Activated gamma-delta T cell treated with Interleukin-2 at 50 U/mL for 16 hours (primary cell): ENCODE measurements at places on chromosomes 2 and 18.
A peak's percentile ranks its signal among the peaks of the same experiment; 100 is the strongest.

- no peak for DNase-seq
These were observed 30.2 kb downstream of the TGFBRAP1 start for GRCh38 chr2:105299290-105299689.

GRCh38 chr2:127619203-127619590 is 26.8 kb upstream of the GPR17 start:
- no peak for DNase-seq

GRCh38 chr2:165697748-165698443 is 96.2 kb downstream of the GALNT3 start:
- DNase-seq: no peak

GRCh38 chr18:51185075-51185474 is 12.4 kb downstream of the MEX3C start:
- no peak for DNase-seq

- DNase-seq: no peak
These were observed 24.8 kb upstream of the ZFP36L2 start for GRCh38 chr2:43251171-43251731.

- DNase-seq: no peak
These were observed 283.5 kb downstream of the DSEL start for GRCh38 chr18:67232991-67233390.

GRCh38 chr18:11561293-11561692 is 48.1 kb upstream of the SLC35G4 start:
- DNase-seq: no peak

- no peak for DNase-seq
These were observed 79.3 kb upstream of the MMADHC start for GRCh38 chr2:149666809-149667320.

GRCh38 chr2:17318013-17318412 is 200.2 kb downstream of the RAD51AP2 start:
- no peak for DNase-seq

DNA sequence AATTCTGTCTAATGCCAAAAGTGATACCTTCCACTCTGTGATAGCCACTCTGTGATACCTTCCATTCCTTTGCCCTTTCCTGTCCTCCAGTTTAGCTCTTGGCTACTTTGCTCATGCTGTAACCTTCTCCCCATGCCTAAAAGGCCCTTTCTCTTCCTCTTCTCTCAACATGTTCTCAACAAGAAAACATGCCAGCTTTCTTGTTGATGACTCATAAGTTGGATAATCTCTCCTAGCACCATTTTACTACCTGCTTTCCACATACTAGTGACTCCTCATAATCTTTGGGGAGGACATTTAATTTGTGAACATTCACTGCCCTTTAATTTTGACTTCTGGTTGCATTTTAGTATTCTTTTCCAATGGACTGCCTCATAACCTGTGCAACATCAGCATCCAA is 55.9 kb upstream of the NT5C1B start:
- DNase-seq: no peak

GRCh38 chr2:171814883-171815282 is 79.2 kb downstream of the SLC25A12 start:
- no peak for DNase-seq

DNA sequence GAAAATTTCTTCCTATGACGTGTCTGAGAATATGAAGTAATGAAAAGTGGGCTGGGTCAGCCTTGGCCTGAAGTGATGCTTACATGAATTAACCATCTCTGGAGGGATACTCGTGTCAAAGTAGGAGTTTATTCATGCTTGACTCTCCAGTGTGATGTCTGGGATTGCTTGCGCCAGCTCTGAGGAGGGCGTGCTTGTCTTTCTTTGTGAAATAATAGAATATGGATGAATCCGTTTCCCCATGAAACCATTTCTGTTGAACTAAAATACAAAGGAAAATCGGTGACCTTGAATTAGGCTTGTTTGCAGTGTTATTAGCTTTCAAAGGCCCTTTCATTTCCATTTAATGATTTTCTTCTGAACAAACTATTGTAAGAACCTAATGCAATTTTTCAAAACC is 77.9 kb downstream of the EML6 start:
- no peak for DNase-seq

DNA sequence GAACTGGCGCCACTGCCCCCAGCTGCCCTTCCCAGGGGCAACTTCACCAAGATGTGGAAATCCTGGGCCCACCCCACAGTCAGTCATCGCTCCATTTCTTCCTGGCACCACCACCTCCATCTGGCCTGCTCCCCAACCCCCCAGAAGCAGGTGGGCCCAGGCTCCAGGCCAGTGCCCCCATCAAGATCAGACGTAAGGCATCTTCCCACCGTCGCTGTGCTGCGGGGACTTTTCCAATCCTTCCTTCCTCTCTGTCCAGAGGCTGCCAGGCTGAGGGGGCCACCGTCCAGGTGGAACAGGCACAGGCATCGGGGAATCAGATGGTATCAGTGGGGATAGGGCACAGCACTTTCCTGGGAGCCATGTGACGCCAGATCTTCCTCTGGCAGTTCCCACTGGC is 8.1 kb downstream of the PRLH start:
- DNase-seq: no peak

DNA sequence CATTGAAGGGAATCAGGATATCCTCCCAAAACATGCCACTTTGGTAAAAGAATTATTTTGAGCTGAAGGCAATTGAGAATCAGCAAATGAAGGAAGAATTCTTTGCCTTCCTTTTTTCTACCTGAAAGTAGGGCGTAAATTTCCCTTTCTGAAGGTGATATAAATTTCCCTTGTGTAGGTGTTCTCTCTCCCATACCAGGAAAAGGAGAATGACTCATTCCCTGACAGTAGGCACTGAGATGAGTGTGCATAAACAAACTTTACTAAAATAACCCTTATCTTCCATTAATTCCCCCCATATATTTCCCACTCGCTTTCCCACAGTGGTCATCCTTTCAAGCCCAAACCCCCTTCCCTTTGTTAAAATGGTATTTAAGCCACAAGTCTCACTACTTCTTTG is 1339.0 kb downstream of the LRP1B start:
- no peak for DNase-seq

GRCh38 chr18:55818284-55818683 is 230.3 kb upstream of the TCF4 start:
- DNase-seq: no peak

DNA sequence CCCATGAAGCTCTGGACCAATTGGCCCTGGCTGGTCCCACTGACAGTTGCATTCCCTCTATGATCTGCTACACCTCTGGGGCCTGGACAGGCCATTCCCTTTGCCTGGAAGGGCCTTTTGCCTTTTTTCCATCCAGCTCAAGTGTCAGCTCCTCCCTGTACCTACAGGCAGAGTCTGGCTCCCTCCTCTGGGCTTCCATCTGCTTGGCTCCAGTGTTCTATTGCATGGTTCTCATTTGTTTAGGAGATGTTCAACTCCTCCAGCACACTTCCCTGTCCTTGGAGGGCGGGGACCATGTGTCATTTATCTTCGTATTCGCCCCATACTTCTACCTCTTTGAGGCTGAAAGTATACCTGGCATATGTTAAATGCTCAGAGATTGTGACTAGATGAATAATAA is 61.1 kb downstream of the PRKCE start:
- no peak for DNase-seq

DNA sequence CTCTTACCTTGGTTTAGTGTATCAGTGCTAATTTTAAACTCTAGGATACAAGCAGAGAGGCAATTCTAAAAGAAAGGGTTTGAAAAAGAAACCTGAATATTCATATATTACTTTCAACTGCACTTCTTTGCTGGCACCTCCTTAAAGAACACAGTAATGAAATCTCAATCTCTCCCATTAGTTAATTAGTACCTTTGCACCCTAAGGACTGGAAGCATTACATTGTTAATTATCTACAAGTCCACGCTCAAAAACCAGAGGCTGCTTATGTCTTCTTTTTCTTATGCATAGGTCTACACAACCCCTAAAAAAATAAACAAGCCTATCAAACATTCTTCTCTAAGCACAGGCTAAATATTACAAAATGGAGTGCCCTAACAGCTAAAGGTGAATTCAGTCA is 20.2 kb downstream of the EPHA4 start:
- DNase-seq: no peak

GRCh38 chr2:57180042-57180567 is 866.5 kb upstream of the VRK2 start:
- no peak for DNase-seq

DNA sequence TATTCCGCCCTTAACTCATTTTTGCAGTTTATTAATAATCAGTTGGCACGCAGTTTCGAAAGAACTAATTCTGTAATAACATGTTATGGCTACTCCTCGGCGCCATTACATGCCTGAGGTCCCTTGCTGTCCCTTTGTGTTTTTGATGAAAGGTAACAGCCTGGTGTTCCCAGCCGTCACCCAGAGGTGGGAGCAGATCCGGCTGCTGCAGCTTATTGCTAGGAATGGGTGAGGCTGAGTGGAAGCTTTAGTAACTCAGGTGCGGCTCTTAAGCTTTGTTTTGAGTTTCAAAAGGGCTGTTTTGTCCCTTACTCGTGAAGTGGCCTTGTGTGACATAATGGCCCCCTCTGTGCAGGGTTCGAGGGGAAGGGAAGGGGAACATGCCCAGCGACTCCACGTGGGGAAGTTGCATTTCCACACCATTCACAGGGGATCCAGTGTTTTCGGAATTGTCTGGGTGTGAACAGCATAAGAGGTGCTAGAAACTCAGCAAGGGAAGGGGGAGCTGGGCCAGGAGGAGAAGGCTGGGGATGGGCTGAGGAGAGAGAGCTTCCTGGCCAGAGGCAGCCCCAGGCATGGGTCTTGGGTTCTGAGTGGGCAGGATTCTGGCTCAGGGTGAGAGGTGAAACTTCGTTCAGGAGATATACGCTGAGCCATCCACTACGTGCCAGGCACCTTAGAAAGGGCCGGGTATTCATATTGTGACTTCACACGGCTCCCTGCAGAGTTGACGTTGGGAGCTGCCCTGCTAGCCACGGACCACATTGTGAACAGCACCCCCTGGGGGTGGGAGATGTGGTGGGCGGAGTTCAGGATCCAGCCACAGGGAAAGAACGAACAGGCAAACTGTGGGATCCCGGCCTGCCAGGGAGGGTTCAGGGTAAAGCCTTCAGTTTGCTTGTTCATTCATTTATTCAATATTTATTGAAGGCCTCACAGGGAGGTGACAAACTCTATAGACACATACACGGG is 84.4 kb downstream of the TGOLN2 start:
- DNase-seq: peak; percentile 22

DNA sequence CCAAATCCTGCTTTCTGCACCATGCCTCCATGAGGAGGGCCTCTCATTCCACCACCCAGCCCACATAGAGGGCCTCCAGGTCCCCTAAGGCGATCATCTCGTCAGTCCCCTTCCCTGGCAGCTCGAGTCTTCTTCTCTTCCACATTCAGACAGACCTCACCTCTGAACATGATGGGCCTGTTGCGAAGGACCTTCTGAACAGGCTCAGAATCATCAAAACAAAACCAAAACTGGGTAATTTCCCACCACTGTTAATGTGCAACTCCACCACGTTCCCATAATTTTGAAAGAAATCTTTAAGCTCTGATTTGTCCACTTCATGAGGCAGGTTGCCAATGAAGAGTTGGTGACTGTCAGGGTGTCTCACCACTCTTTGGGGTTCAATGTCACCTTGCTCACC is 20.4 kb downstream of the ZRANB3 start:
- no peak for DNase-seq

DNA sequence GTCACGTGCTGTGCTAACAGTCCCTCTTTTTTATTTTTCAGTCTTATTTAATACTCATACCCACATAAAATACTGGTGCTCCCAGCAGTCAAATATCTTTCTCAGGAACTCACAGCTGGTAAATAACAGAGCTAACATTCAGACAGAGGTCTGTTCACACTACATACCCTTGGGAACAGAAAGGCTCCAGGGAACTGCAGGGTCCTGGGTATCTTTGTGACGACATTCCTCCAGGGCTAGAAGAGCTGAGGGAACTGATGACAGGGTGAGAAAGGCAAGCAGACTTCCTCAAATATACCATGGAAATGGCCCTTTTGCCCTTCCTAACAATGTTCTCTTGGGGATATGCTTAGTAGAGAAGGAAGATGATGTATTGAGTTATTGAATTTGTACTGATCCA is 19.3 kb downstream of the PDE6D start:
- no peak for DNase-seq

- no peak for DNase-seq
These were observed 74.2 kb downstream of the HS1BP3 start for GRCh38 chr2:20576598-20577115.

- no peak for DNase-seq
These were observed 35.2 kb upstream of the STPG4 start for GRCh38 chr2:47190188-47190881.

- no peak for DNase-seq
These were observed 19.9 kb upstream of the SPATS2L start for GRCh38 chr2:200286578-200286977.

DNA sequence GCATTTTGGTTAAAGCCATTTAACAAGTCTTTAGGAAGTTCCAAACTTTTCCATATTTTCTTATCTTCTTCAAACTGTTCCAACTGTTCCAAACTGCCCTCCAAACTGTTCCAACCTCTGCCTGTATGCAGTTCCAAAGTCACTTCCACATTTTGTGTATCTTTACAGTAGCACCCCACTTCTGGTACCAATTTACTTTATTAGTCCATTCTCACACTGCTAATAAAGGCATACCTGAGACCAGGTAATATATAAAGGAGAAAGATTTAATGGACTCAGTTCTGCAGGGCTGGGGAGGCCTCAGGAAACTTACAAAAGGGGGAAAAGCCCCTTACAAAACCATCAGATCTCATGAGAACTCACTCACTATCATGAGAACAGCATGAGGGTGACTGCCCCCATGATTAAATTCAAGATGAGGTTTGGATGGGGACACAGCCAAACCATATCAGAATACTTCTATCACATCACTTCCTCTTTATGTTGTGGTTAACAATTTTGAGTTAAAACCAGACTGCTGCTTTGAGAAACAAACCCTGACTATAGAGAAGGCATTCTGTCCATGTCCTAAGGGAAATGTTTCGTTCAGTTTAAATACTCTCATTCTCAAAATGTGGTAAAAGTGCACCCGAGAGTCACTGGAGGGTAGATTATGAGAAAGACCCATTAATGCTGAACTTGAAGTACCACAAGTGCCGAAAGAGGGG is 11.0 kb downstream of the IL18R1 start:
- DNase-seq: no peak

DNA sequence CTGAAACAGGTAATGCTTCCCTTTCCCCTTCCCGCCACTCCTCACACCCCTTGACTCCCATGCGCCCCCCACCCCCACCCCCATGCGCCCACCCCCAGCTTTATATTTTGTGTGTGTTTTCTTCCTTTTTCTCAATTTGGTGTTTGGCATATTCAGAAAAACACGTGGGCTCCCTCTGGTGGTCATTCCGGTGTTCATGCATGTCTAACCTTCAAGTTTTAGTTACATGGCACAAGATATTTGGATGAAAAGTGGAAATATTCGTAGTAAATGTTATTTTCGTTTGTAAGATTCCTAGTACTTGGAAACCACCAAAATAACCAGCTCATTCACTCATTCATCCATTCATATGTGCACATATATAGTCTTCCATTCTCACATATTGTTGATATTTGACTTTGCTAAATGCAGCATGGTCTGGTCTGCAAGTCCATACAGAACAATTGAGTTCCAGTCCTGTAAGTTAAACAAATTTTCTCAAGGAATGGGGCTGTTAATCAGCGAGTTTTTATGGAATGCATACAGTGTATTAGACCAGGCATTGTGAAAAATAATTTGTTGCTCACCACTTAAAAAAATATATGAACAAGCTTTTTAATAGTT is 143.6 kb upstream of the MAP3K20 start:
- peak; percentile 62 for DNase-seq

- DNase-seq: peak; percentile 60
These were observed 32.7 kb downstream of the ARHGAP25 start for GRCh38 chr2:68767031-68767961.

- no peak for DNase-seq
These were observed 2185.6 kb upstream of the CELF4 start for GRCh38 chr18:39751161-39751560.
